ENCODE measurements at places on chromosomes 1 and 21. TPM values are rescaled to one million over a fixed set of nuclear protein-coding genes. Genes with fewer than 3 reads are reported as not detected.

PCAT6 gene
- 1.2 TPM for polyA plus RNA-seq

MCOLN3 gene
- polyA plus RNA-seq, result 0.19 TPM

PKNOX1 gene
- polyA plus RNA-seq, result 13.1 TPM

FCGR2B gene
- 235 TPM for polyA plus RNA-seq

PLD5 gene
- not detected for polyA plus RNA-seq

REN gene
- polyA plus RNA-seq, result not detected

CFH gene
- polyA plus RNA-seq, result not detected

PLPP3 gene
- 2.0 TPM for polyA plus RNA-seq

ACTN2 gene
- polyA plus RNA-seq, result not detected

NR0B2 gene
- not detected for polyA plus RNA-seq

BRDT gene
- polyA plus RNA-seq, result not detected

RGS16 gene
- 1.9 TPM for polyA plus RNA-seq

ANGPTL7 gene
- polyA plus RNA-seq, result not detected

ADCY10 gene
- polyA plus RNA-seq, result 0.49 TPM

NR5A2 gene
- polyA plus RNA-seq, result 0.09 TPM

FNDC5 gene
- polyA plus RNA-seq, result not detected

OR10J1 gene
- not detected for polyA plus RNA-seq

MRPL55 gene
- 146 TPM for polyA plus RNA-seq

AVPR1B gene
- polyA plus RNA-seq, result not detected

KRTAP19-3 gene
- polyA plus RNA-seq, result not detected

LAX1 gene
- polyA plus RNA-seq, result 46.8 TPM

FCAMR gene
- polyA plus RNA-seq, result not detected

RHD gene
- polyA plus RNA-seq, result 0.19 TPM

All from IgD-negative memory B cell (primary cell).